ENCODE measurements at places on chromosomes 5 and 9.

GRCh38 chr9:74772121-74772520 lies 115.6 kb downstream of the TRPM6 start:
- no peak for DNase-seq

- no peak for DNase-seq
Observed at GRCh38 chr9:31824860-31825259, 559.6 kb upstream of the ACO1 start.

GRCh38 chr5:131848662-131849061 lies 51.8 kb upstream of the FNIP1 start:
- no peak for DNase-seq

GRCh38 chr9:88658311-88658822 lies 123.4 kb downstream of the NXNL2 start:
- DNase-seq: no peak

GRCh38 chr5:179112469-179113142 lies 52.4 kb downstream of the ZNF354C start:
- DNase-seq: no peak

DNA sequence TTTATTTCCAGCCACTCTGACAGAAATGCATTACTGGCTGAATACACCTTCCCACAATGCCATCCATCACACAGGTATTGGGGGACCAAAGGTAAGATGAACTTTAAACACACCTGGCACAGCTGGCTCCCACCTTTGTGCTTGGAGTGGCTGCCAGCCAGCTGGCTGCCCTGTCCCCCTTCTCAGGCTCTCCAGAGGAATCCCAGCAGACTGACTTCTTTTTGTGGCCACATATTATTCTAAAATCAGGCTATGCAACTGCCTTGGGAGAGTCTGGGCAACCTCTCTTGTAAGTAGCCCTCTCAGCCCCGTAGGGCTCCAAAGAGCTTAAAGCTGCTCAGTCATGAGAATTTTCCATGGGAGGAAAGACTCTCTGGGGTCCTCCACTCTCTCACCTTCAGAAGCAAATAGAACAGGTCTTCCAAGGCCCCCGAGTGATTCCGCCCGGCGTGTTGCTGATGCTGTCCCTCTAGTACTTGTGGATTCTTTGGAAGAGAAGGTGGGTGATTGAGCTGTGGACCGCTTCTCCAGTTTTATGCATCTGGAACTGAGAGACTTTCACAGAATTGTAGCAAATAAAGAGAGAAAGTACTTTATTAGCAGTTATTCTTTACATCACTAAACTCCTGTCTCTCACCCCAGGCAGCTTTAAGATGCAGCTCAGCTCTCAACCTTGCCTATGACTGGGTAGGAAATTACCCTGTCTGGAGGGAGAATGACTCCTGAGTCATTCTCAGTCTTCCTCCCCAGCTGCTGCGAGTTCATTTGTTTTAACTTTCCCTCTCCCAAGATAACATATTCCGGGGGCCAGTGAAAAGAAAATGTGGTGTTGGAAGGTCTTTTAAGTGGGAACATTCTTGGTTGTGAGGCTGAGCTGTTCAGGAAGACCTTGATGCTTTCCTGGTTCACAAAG lies 159.4 kb upstream of the PITX1 start:
- no peak for DNase-seq

GRCh38 chr9:128397831-128398230 lies 22.8 kb upstream of the CERCAM start:
- no peak for DNase-seq

DNA sequence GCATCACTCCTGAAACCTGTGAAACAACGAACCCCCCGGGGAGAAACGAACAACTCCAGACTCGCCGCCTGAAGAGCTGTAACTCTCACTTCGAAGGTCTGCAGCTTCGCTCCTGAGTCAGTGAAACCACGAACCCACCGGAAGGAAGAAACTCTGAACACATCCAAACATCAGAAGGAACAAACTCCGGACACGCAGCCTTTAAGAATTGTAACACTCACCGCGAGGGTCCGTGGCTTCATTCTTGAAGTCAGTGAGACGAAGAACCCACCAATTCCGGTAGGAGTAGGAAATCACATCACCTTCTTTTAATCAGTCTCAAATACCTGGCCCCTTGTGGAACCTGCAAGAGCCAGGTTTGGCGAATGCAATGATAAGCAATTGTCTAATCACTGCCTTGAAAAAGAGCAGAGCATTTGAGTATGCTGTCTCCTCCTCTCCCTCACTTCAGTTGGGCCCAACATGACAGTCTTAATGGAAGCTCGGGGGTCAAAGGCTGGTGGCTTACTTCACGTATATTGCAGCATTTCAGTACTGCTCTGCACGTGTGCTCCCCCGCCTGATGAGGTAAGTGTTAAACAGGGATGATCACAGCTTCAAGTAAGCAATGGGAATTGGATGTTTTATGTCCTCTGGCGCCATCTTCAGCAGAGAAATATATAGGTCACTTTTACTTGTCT lies 473 bp downstream of the IRGM start:
- DNase-seq: no peak

- no peak for DNase-seq
Observed at GRCh38 chr5:157306692-157307471, 41.0 kb downstream of the CYFIP2 start.

- DNase-seq: no peak
Observed at GRCh38 chr5:138990986-138991590, 116.0 kb upstream of the LRRTM2 start.

Data from omental fat pad (tissue), 4 donors.